ENCODE measurements at places on chromosomes 13 and 19.

- DNase-seq: no peak
Observed at GRCh38 chr19:49438261-49438660, 3.1 kb downstream of the SLC17A7 start.

- DNase-seq: no peak
Observed at GRCh38 chr13:35926859-35927530, 204.2 kb downstream of the DCLK1 start.

GRCh38 chr13:93409816-93410215, 183.2 kb downstream of the GPC6 start:
- no peak for DNase-seq

DNA sequence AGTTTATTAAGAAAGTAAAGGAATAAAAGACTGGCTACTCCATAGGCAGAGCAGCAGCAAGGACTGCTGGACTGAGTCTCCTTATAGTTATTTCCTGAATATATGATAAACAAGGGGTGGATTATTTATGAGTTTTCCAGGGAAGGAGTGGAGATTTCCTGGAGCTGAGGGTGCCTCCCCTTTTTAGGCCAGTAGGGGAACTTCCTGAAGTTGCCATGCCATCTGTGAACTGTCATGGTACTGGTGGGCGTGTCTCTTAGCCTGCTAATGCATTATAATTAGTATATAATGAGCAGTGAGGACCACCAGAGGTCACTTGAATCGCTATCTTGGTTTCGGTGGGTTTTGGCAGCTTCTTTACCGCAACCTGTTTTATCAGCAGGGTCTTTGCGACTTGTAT, 13.5 kb downstream of the ZSCAN5A start:
- DNase-seq: no peak

DNA sequence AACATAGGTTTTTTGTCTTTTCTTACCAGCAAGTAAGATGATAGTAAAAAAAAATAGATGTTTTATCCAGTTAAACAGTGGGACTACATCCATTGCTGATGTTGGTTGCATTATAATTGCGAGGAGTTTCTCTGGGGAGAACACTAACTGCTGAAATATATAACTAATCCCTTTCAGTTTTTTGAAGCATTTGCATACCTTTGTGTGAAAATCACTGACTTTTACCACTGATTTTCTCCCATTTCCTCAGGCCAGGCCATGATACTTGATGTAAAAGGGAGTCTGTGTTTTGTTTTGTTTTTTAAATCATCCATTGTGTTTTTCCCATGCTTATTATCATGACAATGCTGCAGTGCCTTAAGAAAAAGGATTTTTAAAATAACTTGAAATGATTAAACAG, 699.5 kb downstream of the PCDH9 start:
- no peak for DNase-seq

DNA sequence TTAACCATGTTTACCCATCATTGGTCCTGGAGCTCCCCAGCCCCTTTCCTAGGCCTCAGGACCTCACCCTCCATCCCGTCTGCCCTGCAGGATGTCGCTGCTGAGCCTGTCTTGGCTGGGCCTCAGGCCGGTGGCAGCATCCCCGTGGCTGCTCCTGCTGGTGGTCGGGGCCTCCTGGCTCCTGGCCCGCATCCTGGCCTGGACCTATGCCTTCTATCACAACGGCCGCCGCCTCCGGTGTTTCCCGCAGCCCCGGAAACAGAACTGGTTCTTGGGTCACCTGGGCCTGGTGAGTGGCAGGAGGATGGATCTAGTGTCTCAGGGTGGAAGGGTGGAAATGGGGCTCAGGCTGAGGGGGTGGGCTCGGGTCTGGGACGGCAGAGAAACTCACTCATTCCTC, 508 bp downstream of the CYP4F8 start:
- no peak for DNase-seq

DNA sequence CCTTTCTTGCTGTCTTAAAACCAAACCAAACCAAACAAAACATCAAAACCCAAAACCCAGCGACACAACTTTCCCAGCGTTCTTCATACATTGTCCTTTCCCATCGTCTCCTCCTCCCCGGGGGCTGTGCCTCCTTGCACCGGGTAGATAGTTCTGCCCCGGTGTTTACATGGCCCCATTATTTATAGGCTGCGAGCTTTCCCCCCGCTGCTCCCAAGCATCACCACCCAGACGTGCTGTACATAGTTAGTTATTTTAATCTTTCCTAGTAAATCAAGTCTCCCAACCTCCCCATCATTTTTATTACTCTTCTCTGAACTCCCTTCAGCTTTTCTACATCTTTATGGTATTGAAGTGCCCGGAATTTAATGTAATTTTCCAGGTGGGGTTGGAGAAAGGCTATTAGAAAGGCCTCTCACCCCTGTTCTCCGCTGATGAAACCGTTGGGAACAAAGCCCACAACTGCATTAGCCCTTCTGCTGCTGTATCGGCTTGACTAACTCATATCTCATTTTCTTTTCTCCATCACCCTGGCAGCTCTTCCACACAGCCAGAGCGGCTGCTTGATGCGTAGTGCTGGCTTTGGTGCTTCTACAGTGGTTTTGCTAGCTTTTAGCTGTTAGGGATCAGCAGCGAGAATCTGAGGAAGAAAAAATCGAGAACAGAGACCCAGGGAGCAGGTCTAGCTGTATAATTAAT, 53.1 kb downstream of the FGF9 start:
- no peak for DNase-seq

- no peak for DNase-seq
Observed at GRCh38 chr13:28000567-28000966, 12.1 kb upstream of the URAD start.

DNA sequence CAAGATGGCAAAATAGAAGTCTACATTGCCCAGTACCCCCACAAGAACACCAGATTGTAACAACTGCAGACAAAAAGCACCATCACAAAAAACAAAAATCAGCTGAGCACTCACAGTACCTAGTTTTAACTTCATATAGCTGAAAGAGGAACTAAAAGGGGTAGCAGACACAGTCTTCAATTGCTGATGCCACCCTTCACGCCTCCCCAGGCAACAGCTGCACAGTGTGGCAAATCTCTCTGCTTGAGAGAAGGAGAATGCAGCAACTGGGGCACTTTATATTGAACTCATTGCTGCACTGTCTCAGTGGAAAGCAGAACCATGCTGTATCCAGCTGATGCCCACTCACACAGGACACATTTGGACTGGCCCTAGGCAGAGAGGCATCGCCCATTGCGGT, 2714.5 kb upstream of the PCDH20 start:
- no peak for DNase-seq

DNA sequence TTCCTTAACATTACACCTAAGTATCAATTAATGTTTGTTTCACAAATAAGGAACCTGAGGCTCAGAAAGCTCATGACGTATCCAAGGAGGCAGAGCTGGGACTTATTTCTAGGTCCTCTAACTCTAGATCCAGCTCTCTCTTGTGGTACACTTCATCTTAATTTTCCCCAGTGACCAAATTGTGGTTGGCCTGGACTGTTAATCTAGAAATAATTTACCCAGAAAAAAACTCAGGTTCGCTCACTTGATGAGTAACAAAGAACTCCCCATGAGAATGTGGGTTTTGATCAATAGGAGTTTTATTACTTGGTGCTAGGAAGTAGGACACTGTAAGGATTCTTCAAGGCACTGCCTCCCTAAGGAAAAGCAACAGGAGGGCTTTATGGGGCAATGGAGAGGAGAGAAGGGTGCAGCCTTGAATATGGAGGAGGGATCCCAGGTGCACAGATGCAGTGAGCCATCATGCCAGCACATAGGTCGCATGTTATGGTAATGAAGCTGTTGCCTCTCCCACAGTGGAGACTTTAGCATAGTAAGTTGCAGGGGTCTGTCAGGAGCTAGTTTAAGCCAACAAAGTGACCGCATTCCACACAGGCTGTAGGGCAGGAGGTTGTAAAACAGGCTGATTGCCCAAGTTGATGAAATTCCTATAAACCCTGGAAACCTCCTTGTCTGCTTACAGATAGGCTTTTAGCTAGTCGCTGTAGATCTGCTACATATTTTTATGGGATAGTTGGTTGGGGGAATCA, 14.7 kb downstream of the RAP2A start:
- DNase-seq: no peak
